ENCODE measurements at places on chromosomes 12 and 14.

DNA sequence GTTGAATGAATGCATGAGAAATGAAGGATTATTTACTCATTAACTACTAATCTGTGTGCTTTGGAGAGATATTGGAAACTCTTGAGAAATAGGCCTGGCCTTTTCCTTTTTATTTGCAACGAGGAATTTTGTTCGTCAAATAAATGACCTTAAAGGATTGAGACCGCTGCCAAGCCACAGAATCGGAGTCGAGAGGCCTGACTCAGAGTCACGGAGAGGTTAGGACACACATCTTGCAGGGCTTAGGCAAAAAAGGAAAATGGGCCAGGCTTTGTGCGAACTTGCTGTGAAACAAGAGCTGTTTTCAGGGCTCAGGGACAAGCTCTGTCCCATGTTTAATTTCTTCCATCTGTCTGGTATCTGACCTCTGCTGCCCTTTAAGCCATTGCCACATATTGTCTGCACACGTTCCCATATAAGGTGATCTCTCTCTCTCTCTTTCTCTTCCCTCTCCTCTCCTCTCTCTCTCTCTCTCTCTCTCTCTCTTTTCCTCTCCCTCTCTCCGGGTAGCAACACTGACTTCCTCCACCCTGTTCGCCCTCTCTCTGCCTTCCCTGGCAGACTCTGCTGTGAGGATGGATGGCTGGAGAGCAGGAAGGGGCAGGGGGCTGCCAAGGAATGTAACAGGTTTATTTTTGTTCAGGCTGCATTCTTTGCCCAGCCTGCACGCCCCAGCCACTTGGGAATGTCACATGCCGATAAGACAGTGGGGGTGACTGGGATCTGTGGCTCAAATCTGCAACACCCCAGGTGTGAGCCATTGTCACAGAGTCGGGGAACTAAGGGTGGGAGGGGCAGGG is 14.9 kb upstream of the IFT81 start:
- no peak for DNase-seq

GRCh38 chr12:29796823-29797263 is 13.1 kb upstream of the TMTC1 start:
- no peak for DNase-seq

DNA sequence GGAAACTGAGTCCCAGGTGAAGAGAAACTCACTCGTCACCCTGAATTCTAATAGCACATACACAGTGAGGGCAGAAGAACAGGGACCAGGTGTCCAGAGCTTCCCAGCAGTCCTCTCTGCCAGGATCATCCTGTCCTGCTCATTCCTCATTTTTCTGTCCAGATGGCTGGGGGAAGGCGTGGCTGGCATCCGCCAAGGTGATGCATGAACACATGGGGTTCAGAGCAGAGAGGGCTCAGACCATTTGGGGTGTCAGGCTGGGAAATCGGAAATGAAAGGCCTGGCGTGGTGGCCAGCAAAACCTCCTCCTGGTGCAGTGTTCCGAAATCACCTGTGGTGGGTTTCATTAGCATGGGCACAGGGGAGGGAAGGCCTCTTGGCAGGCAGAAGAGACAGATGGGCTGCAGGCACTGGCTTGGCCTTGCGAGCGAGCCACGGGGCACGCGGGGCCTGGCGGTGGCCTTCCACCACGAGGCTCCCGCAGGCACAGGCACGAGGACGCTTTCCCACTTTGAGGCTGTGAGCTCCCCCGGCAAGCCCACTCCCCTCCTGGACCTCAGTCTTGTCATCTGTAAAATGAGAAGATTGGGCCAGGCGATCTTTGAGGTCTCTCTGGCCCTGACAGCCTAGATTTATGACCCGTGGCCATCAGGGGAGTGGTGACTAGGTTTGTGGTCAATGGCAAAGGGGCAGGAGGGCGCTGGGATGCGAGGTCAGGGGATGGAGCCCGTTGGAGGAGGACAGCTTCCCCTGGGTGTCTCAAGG is 68.5 kb downstream of the TSPAN9 start:
- DNase-seq, result no peak

- DNase-seq, result no peak
Measured at GRCh38 chr14:50312734-50313054, 570 bp downstream of the DMAC2L start.

GRCh38 chr14:45359746-45360145 is 106.7 kb upstream of the MIS18BP1 start:
- no peak for DNase-seq

DNA sequence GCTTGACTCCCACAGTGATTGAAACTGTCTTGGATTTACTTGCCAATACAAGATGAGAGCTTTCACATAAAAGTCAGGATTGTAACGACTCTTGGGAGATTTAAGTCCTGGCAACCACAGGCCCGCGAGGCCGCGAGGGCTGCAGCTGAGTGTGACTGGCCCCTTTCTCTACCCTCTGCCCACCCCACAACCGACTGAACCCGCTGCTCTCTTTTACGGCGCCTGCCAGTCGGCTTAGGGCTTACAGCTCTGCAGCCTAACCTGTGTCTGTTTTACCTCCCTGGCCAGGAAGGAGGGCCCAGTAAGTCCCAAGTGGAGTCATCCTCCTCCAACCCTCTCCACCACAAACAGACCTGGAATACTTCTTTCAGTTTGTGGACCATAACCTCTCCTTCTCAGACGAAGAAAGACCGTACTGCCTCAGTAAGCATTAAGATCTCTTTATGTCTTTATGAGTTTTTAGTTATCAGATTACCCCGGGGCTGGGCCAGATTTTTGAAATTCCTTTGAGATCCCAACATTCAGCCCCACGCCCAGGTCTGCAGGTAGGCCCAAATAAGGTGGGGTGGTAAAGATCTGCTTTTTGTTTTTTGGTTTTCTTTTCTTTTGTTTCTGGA is 12.6 kb upstream of the TIGAR start:
- no peak for DNase-seq

- DNase-seq, result no peak
Measured at GRCh38 chr12:12938541-12938940, 13.4 kb downstream of the GPRC5D start.

DNA sequence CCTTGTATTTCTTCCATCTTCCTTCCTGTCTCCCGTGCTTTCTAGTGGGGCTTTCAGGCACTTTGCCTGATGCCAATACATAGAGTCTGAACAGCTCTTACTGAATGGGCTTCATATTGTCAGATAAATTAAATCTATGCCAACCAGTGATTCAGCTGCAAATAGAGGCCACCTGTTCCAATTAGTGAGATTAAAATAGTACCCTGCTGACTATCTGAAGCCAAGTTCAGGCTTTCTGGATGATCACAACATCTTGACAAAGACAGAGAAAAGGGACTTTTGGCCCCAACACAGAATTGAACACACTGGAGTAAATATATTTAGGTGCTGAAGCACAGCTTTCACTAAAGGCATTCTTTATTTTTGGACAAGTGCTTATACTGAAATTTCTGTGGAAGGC is 11.8 kb downstream of the TMCC3 start:
- no peak for DNase-seq

- DNase-seq, result no peak
Measured at GRCh38 chr12:47207829-47208248, 128.1 kb upstream of the AMIGO2 start.

- no peak for DNase-seq
Measured at GRCh38 chr12:96421014-96421413, 20.8 kb upstream of the CDK17 start.

GRCh38 chr12:70883855-70884254 is 36.7 kb downstream of the PTPRR start:
- no peak for DNase-seq
